GM12864 (cell line): ENCODE measurements at places on chromosomes 12 and 14.

DNA sequence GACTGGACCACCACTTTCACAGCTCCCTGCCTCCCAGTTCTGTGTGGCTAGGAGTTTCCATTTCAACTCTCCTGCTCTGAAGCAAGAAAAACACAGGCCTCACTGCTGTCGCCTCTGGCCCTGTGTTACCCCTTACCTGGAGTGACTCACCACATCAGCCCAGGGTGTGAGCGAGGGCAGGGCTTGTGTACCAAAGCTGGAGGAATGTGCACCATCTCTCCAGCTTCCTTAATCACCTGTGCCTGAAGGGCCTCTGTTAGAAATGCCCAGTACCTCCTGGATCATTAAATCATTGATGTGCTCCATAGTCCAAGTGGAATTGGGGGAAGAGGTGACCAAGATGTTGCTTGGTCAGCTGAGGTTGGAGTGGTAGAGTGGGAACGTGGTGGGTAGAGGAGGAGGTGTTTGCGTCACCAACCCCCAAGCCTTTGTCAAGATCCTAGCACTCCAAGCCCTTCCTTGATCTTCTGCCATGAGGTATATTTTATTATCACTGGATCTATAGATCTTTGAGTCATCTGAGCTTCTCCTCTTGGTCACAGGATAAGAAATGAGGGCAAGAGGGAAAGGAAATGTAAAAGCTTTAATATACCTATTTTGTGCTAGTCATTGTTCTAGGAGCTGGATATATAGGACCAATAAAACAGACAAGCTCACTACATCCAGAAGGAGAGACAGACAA, 51.3 kb downstream of the SSPN start:
- no peak for DNase-seq

DNA sequence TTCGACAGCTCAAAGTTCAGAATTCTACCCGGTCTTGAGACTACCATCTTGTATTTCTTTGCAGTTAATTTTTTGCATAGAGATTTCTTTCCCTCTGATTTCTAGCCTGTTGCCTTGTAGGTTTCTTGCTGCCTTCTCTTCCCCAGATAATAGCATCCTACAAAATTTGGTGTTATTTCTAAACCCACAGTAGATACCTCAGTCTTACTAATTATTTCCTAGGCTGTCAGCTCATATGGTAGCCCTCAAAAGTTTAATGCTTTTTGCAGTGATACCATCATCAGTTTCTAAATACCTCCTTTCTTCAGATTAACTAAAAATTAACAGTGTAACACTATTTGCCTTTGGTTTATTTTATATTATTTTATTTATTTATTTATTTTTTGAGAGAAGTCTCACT, 61.9 kb upstream of the TMPO start:
- DNase-seq, result no peak

GRCh38 chr12:93166541-93167307, 211.0 kb upstream of the NUDT4 start:
- peak; percentile 67 for DNase-seq

- no peak for DNase-seq
These were observed 31.4 kb downstream of the JDP2 start for GRCh38 chr14:75459099-75459741.

DNA sequence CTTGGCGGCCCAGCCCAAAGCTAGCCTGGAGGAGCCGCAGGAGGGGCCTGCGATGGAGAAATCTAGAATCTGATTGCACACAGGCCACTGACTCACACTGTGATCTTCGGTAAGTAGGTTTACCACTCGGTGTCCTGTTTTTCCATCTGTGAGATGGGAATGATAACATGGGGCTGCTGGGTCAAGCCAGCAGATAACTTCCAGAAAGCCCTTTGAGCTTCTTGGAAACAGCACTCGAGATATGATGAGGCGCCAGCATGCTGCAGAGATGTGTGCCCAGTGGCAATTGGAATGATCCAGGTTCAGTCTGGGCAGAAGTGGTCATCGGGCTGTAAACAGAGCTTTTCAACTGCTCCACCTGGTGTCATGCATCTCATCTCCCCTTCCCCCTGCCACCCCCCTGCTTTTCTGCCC, 771.3 kb upstream of the TBX3 start:
- no peak for DNase-seq

DNA sequence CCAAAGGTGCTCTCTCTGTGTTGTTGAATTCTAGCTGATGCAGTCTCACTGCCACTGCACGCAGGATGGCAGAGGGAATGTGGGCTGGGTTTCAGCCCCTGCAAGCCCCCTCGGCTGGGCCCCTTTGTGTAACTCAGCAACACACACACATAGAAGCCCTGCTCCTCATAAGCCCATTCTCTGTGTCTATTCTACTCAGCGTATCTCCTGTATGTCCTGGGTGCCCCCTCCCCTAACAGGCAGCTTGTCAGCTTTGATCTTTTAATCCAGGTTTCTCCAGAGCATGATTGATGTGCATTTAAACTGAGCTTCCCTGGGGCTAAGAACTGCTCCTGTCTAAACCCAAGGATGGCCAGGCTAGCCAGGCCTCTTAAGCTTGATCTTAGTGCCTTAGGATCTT, 43.0 kb downstream of the SRRM4 start:
- no peak for DNase-seq

- DNase-seq, result no peak
These were observed 439.4 kb downstream of the CCDC91 start for GRCh38 chr12:28629691-28630090.

DNA sequence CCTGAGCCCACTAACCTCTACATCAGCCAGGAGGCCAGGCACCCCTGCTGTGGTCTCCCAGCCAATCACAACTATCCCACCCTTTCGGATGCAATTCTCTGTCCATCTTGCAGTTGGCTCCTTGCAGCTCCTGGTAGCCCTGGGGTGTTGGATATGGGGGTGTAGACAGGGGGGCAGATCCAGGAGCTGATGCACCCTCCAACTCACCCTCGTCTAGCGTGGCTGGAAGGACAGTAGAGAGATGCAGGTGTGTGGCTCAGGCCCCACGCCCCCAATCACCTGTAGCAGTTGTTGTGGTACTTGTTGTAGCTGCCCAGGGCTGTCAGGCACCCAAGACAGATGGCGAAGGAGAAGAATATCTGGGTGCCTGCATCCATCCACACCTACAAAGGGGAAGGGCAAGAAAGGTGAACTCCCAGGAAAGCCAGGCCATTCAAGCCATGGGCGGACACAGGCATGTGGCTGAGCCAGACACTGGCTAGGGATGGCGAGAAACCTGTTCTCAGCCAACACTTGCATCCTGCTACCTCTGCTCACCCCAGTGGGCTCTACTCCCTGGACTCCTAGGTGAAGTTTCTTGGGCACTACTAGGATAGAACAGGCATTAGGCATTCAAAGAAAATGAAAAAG, 13.4 kb upstream of the SLC6A12 start:
- DNase-seq, result no peak

GRCh38 chr12:48954841-48955501, 2.3 kb downstream of the ARF3 start:
- no peak for DNase-seq

GRCh38 chr12:47297993-47298392, 218.2 kb upstream of the AMIGO2 start:
- DNase-seq, result no peak

GRCh38 chr12:92471551-92471950, 231.2 kb upstream of the PLEKHG7 start:
- DNase-seq, result peak; percentile 77

GRCh38 chr14:77027538-77028383, 747 bp downstream of the IRF2BPL start:
- no peak for DNase-seq

DNA sequence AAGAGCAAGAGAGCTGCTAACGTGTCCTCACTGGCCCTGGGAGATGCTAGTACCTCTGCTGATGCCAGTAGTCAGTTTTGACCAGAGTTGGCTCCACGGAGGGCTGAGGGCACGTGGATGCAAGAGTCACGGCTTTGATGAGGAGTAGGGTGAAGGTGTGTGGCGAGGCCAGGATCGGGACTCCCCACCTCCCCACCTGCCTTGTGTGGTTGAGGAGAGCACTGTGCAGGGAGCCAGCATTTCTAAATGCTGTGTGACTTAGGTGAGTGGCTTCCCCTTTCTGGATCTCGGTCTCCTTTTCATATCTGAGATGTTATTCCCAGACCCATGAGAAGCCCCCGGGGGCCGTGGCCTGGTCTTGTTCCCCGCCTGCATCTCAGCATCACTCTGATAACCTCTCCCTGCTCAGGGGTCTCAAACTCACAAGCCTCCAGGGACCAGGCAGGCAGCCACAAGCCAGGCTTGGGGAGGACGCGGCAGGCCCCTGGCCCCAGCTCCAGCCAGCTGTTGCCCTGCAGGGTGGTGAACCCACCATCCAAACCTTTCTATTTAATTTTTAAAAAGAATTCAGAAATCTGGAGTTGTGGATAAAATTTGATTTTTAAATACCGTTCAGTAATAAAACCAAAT, 32.1 kb downstream of the MVK start:
- no peak for DNase-seq

GRCh38 chr12:71904629-71905028, 34.0 kb upstream of the TPH2 start:
- no peak for DNase-seq

DNA sequence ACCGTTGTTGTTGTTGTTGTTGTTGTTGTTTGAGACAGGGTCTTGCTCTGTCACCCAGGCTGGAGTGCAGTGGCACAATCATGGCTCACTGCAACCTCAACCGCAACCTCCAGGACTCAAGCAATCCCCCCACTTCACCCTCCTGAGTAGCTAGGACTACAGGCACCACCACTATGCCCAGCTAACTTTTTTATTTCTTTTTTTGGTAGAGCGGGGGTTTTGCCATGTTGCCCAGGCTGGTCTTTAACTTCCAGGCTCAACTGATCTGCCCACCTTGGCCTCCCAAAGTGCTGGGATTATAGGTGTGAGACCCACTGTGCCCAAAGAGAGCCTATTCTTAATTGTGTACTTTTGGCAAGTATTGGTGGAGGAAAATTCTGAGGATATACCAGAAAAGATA, 25.7 kb downstream of the MOK start:
- no peak for DNase-seq

- DNase-seq, result no peak
These were observed 62.6 kb downstream of the SPPL3 start for GRCh38 chr12:120841525-120841924.

GRCh38 chr12:51897181-51897580, 9.3 kb downstream of the ANKRD33 start:
- no peak for DNase-seq

- DNase-seq, result no peak
These were observed 16.7 kb downstream of the ARG2 start for GRCh38 chr14:67636361-67636919.

DNA sequence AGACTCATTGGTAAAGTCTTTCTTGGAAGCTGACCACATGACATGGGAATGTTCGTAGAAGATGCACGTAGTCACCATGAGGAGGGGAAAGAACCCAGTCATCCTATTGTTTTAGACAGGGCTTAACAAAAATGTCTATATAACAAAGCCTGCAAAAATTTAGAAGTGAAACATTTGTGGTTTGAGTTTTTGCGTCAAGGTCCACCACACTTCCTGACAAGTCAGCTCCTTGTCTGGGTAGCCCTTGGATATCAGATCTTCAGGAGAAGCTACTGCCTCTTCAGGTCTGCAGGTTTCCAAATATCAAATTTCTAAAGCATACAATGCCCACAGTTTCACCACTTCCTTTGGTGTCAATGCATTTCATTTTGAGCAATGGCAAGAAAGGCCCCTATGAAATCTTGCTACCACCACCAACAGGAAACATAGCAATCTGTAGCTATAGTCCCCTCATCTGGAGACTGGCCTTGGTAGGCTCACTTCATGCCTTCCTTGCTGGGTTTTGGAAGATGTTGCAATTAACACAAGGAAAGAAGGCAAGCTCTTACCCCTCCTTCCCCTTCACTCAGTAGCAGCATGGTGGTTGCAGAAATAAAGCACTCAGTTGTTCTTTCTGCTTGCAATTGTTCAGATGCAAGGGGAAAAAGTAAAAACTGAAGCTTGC, 235.2 kb downstream of the PCNX1 start:
- DNase-seq, result no peak
